ELR (cell line): ENCODE measurements at places on chromosomes 5 and 9.

GRCh38 chr9:112530751-112531205, 44.2 kb downstream of the KIAA1958 start:
- DNase-seq = no peak

GRCh38 chr9:109806506-109807115, 26.6 kb downstream of the PALM2AKAP2 start:
- DNase-seq = peak; percentile 33

- no peak for DNase-seq
Measured at GRCh38 chr5:137727623-137728022, 8.3 kb downstream of the KLHL3 start.

DNA sequence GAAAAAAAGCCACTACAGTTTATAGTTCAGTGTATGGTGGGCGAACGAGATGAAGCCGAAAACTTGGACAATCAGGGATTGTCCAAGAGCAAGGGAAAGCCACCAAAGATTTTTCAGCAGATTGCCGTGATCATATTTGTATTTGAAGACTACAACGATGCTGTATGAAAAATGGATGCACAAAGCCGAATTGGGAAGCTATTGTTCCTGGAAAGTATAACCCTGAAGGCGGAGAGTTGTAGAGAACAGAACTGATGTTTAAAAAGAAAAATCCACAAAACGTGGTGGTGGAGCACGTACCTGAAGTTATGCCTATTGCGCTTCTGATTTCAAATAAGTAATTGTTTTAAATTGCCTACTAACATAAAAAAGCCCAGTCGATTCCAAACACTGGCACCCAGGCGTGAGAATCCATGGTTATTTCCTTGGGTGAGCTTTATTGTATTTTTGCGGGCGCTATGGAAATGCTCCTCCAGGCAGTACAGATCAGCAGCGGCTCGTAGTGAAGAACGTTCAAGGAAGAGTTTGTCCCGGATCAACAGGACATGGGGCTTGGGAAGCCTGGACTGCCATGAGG, 772 bp upstream of the TARS1 start:
- DNase-seq = no peak

DNA sequence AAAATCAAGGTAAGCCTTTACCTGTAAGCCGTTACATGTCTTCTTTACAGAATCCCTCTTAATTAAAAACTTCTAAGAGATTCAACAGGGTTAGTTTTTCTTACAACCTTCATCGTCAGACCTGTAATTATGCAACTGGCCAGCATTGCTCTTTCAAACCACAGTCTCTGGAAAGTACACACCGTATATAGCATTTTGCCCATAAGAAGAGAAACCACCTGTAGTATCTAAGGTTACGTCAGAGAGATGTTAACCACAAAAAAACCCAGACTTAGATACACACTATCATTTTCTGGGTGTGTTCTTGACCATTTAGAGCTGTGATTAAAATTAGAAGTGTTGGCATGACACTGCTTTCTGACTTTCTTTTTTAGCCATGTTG, 140.0 kb downstream of the MUSK start:
- no peak for DNase-seq

- peak; percentile 54 for DNase-seq
Measured at GRCh38 chr9:110083866-110084265, 124.1 kb downstream of the C9orf152 start.

GRCh38 chr9:91033270-91033669, 231.7 kb downstream of the SYK start:
- DNase-seq = no peak

GRCh38 chr5:141359790-141360426, at the start of gene PCDHGB2:
Gene PCDHGB2, plus strand, starts transcription at chr5:141359994. Its CDS starts 142 bp downstream, at chr5:141360136.
- peak; percentile 76 for DNase-seq

DNA sequence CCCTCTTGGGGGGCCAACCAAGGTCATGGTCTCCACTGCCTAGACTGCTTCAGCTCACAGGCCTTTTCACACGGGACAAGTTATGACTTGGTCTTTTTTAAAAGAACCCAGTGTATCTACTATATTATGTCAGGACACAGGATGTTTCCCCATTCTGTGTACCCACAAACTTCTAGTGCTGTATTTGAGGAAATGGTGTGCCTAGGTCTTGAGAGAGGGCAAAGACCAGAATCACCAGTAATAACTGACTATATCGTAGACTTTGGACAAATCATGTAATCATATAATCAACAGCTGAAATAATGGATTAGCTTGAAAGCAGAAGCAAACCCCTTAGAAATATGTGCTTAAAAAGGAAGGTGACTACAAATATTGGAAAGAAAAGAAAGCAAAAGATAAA, 133.3 kb downstream of the ARL15 start:
- DNase-seq = no peak
